ENCODE measurements at places on chromosomes 3 and 15.

DNA sequence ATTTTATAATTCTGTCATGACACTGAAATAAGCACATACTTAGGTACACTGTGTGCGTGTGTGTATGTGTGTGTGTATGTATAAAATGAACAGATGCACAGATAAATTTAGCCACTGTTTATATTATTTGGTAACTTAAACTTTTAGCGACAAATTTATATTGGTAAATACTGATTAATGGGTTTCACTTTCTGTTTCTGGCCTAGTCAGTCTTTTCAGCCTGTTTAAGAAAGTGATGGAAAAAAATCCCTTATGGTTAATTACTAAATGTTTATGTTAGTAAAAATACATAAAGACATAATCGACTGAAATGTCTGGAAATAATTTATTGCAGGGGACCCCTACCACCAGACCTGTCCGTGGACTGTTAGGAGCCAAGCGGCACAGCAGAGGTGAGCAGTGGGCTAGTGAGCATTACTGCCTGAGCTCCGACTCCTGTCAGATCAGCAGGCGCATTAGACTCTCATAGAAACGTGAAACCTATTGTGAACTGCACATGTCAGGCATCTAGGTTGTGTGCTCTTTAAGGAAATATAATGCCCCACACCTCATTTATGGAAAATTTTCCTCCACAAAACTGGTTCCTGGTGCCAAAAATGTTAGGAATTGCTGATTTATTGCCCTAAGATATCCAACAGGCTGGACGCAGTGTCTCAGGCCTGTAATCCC is 717.4 kb downstream of the SI start:
- no peak for DNase-seq

DNA sequence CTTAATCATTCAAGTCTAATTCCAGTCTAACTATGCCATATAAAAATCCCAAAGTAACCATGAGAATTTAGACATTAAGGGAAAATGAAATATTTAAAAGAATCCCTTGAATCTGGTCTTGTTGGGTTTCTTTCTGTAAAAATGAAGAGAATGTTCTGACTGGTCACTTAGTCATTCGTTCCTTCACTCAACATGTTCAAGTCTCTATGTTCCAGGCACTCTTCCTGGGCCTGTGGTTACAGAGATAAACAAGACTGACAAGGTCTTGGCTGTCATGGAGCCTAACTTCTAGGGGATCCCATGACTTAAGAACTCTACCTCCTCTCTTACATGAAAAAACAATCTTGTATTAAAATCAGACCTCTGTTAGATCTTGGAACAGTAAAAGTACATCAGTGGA is 638.6 kb upstream of the TBL1XR1 start:
- no peak for DNase-seq

GRCh38 chr15:95298729-95299128 is 1031.8 kb upstream of the NR2F2 start:
- peak; percentile 2 for DNase-seq

GRCh38 chr3:124272605-124273151 is 280.8 kb upstream of the ROPN1 start:
- no peak for DNase-seq

DNA sequence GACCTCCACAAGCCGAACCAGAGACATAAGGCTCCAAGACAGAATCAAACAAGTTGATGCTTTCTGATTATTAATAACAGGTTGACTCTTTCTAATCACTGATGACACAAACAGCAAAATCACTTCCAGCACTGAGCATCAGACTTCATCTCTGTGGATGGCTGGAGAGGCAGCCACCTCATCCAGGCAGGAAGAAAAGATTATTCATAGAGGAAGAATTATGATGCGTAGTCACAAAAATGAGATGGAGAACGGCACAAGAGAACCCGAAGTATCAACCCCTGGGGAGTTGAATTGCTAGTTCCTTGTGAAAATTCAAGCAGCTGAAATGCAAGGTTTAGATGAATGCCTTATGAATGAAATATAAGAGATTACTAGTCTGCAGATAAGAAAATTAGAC is 49.9 kb upstream of the LMCD1 start:
- no peak for DNase-seq

DNA sequence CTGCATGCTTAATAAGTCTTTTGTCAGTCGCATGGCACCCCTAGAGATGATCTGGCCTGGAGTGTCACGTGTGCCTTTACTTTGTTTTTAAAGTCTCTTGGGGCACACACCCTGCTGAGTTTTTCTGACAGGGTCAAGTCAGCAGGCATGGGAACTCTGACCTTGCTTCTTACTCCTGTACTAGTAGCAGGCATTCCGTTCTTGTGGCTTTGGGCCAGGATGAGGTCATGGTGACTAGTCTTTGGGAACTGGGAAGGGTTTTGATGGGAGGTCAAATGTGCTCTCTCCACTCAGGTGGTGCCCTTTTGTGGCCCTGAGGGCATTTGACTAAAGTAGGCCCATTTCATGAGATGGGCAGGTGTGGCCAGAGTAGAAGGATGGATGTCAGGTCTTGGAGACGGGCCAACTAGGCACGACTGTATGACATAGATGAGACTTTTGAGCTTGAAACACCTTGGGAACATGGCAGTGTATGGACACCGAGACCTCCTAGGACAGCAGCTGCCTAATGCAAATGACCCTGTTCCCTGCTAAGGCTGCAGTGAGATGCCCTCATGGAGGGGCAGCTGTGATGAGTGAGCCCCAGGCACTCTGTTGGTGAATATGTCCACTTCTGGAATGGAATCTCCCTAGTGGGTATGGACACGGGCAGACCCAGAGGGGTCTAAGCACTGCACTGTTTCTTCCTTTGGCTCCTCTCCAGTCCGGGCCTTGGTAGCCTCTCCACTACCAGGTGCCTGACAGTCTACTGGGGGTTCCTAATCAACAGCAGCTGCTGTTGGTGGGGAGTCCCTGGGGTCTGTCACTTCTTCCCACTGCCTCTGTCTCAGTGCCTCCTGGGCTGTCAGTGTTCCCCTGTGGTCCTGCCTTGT is 16.4 kb downstream of the SRPRB start:
- DNase-seq, result no peak
